ENCODE measurements at places on chromosomes 2 and 18.

DNA sequence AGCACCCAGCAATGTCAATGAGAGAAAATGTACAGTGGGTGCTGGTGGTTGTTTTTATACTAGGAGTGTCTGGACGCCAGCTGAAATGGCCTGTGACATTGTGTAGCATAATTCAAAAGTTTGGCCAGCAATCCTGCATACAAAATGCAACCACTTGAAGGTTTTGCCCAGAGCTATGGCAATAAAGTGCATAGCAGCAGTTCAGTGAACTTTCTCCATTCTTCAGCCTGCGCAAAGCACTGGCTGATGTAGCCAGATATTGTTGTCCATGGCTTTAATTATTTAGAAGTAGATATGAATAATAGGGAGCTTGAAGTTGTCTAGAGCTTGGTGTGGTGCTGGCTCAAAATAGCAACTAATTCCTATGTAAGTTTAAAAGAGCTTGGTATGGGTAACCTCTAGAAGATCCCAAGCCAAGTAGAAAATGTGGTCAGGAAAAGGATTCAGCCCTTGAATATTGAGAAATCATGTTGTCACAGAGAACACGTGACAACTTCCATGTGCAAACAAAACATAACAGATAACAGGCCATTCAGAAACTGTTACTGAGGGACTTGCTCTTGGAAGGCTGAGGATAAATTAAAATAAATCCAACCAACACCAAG is 33.3 kb upstream of the PGAP1 start:
- no peak for DNase-seq

- no peak for DNase-seq
These were observed 82.4 kb downstream of the CTIF start for GRCh38 chr18:48621240-48621639.

GRCh38 chr2:190280565-190281350 is 38.9 kb downstream of the HIBCH start:
- DNase-seq, result no peak

- no peak for DNase-seq
These were observed 121.9 kb downstream of the HDAC4 start for GRCh38 chr2:239278941-239279365.

- no peak for DNase-seq
These were observed 3.1 kb upstream of the AQP12A start for GRCh38 chr2:240688553-240688919.

GRCh38 chr2:102190430-102191107 is 3.7 kb downstream of the IL1RL2 start:
- no peak for DNase-seq

- DNase-seq, result no peak
These were observed 54.1 kb downstream of the TAF1B start for GRCh38 chr2:9897331-9897737.

DNA sequence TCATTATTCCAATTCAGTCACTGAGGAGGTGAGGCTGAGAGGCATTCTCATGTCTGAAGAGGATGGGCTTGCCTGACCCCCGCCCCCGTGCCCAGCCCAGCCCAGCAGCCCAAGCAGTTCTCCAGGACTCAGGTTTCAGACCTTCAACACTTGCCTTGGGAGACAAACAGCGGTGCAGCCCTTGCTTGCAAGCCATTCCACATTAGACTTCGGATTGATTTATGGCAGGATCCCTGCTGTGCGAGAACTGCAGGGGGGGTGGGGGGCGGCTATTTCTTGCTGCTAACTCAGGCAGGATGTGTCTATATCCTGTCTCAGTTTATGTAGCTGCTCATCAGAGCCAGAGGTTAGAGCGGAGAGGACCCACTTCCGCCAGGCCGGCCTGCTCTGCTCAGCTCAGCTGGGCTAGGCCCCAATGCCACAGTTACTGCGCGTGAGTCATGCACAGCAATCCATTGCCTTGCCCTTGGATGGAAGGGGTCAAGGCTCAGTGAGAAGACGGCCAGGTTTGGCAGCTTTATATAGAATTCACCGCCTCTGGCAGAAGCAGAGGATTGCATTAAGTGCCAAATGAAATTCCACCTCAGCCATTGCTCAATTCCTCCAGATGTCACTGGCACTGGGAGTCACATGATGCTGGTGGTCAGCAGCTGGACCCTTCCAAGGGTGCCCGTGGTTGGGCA is 1.8 kb downstream of the GYPC start:
- DNase-seq, result no peak

GRCh38 chr2:122705746-122706145 is 950.3 kb downstream of the TSN start:
- no peak for DNase-seq

- DNase-seq, result no peak
These were observed 57.1 kb upstream of the PAX3 start for GRCh38 chr2:222355860-222356259.

GRCh38 chr2:221042926-221043325 is 529.2 kb downstream of the EPHA4 start:
- no peak for DNase-seq

DNA sequence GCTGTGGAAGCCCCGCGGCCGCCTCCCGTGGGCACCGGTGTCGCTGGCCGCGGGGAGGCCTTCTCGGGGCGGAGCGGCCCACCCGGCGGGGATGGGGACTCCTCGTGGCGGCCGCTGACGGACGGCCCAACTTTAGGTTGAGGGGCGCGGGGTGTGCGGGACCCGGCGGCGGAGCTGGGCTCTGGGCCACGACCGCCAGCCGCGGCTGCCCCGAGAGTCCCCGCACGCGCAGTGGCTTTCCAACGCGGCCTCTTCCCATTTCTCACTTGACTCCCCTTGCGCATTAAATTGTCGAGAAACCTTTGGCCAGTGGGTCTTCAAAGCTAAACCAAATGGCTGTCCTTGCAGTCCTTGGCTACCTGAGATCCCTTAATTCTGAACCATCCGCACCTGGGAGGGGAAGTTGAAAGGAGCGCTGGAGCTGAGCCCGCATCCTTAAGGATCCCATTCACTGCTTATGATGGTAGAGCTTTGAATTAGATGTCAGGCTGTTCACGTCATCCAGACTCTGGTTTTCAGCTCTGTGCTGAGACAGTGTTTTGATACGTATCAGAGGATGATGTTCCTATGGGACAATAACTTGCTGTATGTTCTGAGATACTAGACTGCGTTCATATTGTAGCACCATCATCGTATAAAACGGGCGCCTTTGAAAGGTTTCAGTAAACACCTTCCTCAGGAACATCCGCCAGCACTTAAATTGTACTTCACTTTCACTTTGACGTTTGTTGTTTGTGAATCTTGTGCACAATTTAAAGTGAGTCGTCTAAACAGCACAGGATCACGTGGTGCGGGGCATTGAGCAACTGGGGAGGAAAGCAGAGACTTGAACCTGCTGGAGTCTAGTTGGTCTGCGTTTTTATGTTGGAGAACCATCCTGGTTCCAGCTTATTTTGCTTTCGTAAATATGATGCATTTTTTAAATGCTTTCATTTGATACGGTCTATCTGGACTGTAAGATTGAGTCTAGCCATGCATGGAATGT is 874 bp downstream of the CLIP4 start:
- DNase-seq, result no peak

GRCh38 chr2:60657673-60658072 is 98.4 kb upstream of the PAPOLG start:
- DNase-seq, result no peak

- no peak for DNase-seq
These were observed 325.8 kb downstream of the DYSF start for GRCh38 chr2:71778936-71779773.

GRCh38 chr2:179021258-179021657 is 28.7 kb downstream of the CCDC141 start:
- DNase-seq, result no peak

DNA sequence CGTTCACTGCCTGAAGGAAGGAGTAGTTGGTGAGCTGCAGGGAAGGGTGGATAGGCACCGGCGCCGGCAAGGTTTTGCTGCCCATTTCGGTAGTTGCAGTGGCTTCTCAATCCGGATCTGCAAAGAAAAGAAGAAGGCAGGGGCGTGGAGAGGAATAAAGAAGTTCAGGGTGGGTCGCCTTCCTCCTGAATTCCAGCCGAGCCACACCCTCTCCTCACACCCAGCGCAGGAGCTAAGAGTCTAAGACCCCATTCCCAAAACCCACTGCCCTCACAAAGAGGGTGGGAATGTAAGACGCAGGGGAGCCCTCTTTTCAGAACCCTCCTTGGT is 4.7 kb downstream of the OSR1 start:
- no peak for DNase-seq

DNA sequence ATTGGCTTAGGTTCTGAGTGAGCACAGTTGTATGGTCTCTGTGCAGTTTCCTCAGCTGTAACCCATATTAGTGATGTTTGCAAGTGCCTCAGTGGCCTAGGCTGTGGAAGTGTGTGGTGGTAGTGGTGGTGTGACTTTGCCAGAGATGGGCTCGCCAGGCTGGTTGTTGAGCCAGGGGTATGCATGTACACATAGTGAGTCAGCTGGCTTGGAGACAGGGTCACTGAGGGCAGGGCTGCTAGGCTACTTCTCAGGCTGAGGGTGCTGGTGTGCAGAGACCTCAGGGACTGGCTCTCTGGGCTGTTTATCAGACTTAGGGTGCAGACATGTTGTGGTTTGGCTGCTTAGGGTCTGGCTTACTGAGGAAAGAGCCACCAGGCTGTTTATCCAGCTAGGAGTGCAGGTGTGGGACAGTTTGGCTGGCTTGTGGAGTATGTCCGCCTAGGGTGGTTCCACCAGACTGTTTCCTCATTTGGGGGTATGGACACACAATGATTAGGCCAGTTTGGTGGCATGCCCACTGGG is 15.0 kb downstream of the APLF start:
- DNase-seq, result no peak

GRCh38 chr18:44659771-44660170 is 20.9 kb upstream of the SETBP1 start:
- DNase-seq, result no peak

GRCh38 chr2:56754627-56755026 is 570.8 kb downstream of the CCDC85A start:
- DNase-seq, result no peak

DNA sequence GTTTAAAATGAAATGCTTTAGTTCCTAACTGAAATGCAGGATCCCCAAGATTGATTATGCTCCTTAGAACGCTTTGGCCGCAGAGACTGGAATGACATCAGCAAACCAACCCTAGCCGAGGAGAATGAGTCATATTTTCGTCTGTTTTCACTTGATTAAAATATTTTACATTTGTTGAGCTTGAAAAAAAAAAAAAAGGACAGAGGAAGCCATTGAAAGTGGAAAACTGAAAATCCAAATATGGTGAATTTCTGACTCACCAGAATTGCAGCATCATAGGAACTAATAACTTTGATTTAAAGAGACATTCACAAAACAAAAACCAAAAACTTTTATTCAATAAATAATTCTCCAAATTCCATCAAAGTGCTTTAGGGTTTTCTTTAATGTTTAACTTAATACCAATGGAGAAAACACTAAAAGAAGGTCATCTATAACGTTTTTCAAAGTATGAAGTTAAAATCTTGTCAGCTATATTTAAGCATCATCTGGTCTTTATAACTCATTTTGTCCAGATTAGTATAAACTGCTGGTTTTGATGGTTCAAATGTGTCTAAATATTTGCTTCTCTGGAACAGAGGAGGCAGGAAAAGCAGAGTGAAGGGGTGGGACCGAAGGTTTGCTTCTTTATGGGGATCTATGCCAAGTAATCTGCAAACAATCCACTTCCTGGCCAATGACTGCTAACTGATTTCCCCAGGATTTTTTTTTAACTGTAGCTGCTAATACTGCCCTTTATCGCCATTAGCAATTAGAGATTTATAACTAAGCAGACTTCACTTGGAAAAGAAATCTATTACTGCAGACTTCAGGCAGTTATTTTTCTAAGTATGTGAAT is 30.9 kb upstream of the COL5A2 start:
- no peak for DNase-seq

DNA sequence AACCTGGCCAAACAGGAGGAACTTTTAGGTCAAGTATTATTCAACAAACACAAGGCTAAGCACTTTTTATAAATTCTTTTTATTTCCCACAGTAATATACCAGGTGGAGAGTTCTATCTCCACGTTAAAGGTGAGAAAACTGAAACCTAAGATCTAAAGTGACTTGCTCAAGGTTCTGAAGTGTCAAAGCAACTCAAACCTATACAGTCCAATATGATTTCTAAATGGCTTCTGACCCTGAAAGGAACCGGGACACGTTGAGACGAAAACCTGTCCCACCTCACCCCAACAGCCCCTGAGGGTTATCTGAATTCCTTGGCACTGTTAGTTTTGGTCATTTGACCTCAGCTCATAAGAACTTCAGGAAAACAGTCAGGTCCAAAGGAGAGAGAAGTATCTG is 814.5 kb upstream of the LRATD1 start:
- DNase-seq, result no peak

GRCh38 chr2:22634167-22634566 is 750.8 kb upstream of the KLHL29 start:
- no peak for DNase-seq

DNA sequence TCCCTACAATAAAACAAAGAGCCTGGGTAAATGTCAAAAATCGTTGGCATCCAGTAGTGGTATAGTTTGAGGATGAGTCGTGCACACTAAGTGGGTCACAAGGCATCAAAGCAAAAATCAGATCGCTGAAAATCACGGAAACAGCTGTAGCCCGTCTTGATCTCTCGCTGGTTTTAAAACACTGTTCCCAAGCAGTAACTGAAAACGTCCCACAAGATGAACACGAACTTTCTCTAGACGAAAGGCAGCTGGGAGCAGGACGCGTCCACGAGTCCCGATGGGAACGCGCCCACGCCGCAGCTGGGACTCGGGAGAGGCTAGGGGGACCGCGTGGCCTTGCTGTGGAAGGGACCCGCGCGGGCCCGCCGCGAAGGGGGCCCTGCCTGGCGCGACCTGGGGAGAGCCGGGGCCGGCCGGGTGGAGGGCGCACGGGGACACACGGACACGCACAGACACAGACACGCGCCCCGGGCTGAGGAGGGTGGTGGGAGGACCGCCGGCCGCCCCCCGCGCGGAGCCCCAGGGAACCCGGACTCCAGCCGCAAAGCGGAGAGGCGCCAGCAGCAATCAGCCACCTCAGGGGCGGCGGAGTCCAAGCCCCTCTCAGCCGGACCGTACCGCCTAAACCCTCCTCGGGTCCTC is 651 bp downstream of the STK17B start:
- no peak for DNase-seq

DNA sequence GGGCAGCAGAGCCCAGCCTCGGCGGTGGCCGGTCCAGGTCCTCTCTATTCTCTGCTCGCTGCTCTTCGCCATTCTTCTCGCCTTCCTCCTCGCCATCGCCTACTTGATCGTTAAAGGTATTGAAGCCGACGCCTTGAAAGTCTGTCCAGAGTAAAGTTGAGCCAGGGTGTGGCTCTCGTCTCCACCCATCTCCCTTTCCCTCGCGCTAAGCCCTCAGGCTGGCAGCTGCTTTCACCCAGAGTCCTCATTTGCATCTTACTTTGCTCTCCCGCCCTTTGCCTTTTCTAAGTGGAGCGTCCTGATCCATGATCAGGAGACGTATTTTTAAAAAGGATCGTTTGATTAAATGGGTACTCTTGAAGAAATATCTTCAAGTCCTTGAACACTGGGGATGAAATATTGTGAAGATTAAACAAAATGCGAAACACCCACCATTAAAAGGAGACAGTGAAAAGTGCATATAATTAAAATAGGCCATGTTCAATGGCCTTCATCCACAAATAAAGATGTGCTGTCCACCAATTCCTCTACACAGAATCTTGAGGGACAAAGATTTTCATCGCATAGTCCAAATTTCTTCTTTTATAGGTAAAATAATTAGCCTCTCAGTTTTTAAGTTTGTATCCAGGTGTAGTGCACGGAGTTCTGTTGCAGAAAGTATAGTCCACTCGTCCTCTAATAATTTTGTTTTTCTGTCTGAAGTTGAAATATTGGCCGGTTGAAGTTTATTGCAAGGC is 657 bp downstream of the ARL6IP6 start:
- peak; percentile 47 for DNase-seq

- no peak for DNase-seq
These were observed 519.2 kb downstream of the CCDC85A start for GRCh38 chr2:56703001-56703400.
